Thymus (tissue), 14 donors: ENCODE measurements at places on chromosomes 7 and 10.

- no peaks in the 10 kb centered on the region for H3K4me1 ChIP-seq
- DNase-seq, result no peak
- H3K27ac ChIP-seq, result no peak overlapping the region
- no peaks in the 10 kb centered on the region for H3K36me3 ChIP-seq
Measured at GRCh38 chr7:98707076-98707475, 90.0 kb downstream of the NPTX2 start.

- H3K27me3 ChIP-seq, result no peaks in the 10 kb centered on the region
- DNase-seq, result no peak
- no peaks in the 10 kb centered on the region for H3K4me1 ChIP-seq
- H3K4me3 ChIP-seq, result no peak overlapping the region
Measured at GRCh38 chr7:110253093-110253492, 837.8 kb upstream of the LRRN3 start.

DNA sequence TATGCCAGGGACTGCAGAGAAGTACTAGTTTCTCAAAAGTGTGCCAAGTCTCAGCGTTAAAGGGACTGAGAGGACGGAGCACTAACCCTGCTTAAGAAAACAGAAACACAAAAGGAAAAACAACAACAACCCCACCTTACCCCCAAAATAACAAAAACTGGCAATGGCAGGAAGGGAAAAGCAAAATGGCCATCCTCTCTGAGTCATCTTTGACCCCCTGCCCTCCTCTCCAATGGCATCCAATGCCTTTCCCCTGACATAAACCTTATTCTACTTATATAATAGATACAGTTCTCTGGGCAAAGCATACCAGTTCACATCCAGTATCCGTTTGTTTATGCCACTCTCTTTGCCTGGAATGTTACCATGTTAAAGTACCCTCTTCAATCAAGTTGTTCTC lies 1.6 kb downstream of the POLR1F start:
- no peaks in the 10 kb centered on the region for H3K27me3 ChIP-seq
- no peak overlapping the region for H3K4me3 ChIP-seq
- H3K4me1 ChIP-seq, result peaks cover 10% of the 10 kb centered on the region
- H3K27ac ChIP-seq, result no peak overlapping the region
- no peaks in the 10 kb centered on the region for H3K36me3 ChIP-seq

GRCh38 chr7:46080595-46081159 lies 159.6 kb upstream of the IGFBP3 start:
- no peaks in the 10 kb centered on the region for H3K27me3 ChIP-seq
- DNase-seq, result no peak
- H3K4me1 ChIP-seq, result no peaks in the 10 kb centered on the region
- no peak overlapping the region for H3K4me3 ChIP-seq
- no peak overlapping the region for H3K27ac ChIP-seq

DNA sequence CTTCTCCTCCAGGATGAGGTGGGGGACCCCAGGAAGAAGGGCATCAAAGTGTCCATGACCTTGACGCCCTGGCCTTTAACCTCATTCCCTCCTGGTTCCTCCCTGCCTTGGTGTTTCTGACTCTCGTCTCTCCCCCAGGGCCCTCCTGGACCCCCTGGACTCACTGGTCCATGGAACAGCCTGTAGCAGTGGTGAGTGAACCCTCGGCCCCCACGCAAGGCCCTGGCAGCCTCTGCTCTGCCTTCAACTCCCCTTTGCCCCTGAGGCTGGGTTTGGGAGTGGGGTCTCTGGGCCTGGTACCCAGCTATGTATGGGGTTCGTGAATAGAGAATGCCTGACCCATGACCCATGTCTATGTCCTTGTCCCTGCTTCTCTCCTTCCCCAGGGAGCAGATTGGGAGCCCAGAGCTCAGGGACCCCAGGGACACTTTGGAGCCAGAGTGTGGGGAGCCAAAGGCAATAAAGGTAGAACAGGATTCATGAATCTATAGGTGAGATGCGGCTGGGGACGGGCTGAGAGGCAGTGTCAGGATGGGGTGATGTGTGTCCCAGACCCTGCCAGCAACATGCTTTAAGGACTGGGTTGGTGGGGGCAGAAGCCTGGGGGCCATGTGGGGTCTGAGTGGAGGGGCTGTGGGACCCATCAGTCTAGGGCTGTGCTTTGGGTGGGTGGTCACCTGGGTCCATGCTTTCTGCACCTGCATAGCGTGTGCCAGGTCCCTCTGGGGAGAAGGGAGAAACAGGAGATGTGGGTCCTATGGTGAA lies 18.4 kb upstream of the VOPP1 start:
- H3K27me3 ChIP-seq, result peaks cover 6% of the 10 kb centered on the region
- no peak for DNase-seq
- no peaks in the 10 kb centered on the region for H3K36me3 ChIP-seq
- peaks cover 19% of the 10 kb centered on the region for H3K4me1 ChIP-seq

DNA sequence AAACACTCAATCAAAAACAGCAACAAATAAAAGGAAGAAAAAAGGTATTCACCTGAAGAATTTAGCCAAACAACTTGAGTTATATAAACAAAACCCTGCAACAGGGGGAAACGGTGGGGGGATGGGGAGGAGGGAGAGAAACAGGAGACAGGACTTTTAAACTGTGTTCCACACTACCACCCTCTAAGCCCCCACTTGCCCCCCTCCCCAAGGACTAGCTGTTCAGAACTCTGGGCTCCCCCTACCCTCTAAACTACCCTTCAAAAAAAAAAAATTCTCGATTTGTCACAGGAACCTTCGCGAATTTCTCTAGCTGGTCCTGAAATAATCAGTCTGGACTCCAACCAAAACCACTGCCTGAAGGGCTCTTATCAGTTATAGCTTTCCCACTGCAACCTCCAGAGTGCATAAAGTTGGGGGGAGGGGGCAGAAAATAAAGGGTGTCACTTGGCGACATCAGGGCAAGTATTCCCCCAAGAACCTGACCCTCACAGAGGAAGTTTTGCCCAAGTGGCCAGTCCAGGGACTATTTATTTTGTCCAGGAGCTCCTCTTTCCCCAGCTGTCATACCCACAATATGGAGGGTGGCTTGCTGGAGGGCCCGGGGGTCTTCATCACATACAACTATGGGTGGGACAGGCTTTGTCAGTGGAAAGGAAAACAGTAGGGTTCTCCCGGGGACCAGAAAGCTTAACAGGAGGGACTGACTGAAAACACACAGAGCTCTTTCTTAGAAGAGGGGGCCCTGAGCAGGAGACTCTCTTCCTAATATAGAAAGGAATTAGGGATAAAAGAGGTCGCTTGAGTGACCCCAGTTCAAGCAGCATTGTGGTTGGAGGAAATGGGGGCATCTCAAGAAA lies 1.3 kb downstream of the UBE2H start:
- H3K4me3 ChIP-seq, result peak overlapping the region; percentile 97
- H3K27ac ChIP-seq, result peak overlapping the region; percentile 84
- H3K4me1 ChIP-seq, result peaks cover 38% of the 10 kb centered on the region

GRCh38 chr7:1211611-1212010 lies 21.1 kb upstream of the UNCX start:
- no peak overlapping the region for H3K4me3 ChIP-seq
- H3K4me1 ChIP-seq, result no peaks in the 10 kb centered on the region
- peaks cover 59% of the 10 kb centered on the region for H3K27me3 ChIP-seq
- H3K27ac ChIP-seq, result no peak overlapping the region
- DNase-seq, result no peak

DNA sequence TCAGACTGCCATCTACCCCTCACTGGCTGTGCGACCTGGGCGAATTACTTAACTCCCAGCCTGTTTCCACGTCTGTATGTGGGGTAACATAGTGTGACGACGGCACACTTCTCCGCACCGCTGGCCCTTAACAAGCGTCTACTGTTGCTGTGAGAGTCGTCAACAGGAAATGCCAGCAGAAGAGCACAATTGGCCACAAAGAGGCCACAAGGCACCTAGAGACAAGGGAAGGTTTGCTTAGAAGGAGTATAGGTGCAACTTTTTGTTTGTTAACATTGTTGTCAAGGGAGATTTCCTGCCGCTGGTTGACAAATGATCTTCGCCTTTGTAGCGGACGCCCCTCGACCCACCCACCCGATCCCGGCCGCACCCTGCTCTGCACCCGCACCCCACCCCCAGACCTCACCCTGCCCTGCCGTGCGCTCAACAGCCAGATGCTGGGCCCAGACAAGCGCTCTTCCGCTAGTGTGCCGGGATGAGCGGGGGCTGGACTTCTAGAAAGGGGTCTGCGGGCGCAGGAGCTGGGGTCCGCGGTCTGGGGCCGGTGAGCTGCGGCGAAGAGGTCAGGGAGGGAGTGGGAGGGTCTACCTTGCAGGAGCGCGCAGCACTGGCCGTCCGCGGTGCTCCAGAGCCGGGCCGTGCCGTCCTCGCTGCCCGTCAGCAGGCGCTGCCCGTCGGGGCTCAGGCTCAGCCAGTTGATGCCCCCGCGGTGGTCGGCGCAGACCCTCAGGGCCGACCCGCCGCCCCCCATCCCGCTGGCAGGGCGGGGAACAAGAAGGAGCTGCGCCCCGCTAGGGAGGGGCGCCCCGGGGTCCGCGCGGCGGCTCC lies 785 bp downstream of the WDR86 start:
- H3K36me3 ChIP-seq, result no peaks in the 10 kb centered on the region
- H3K27ac ChIP-seq, result peak overlapping the region; percentile 31
- no peak for DNase-seq
- H3K4me3 ChIP-seq, result peak overlapping the region; percentile 44

GRCh38 chr7:69002416-69002815 lies 595.9 kb upstream of the AUTS2 start:
- DNase-seq, result no peak
- H3K4me3 ChIP-seq, result no peak overlapping the region
- no peaks in the 10 kb centered on the region for H3K36me3 ChIP-seq
- no peak overlapping the region for H3K27ac ChIP-seq

GRCh38 chr7:92925876-92926696 lies 89.7 kb upstream of the CDK6 start:
- no peaks in the 10 kb centered on the region for H3K36me3 ChIP-seq
- H3K4me3 ChIP-seq, result no peak overlapping the region
- no peak for DNase-seq
- no peaks in the 10 kb centered on the region for H3K27me3 ChIP-seq
- H3K27ac ChIP-seq, result no peak overlapping the region
- H3K4me1 ChIP-seq, result no peaks in the 10 kb centered on the region

GRCh38 chr10:12667052-12667451 lies 317.7 kb downstream of the CAMK1D start:
- DNase-seq, result no peak

- no peaks in the 10 kb centered on the region for H3K27me3 ChIP-seq
- no peak for DNase-seq
- no peaks in the 10 kb centered on the region for H3K36me3 ChIP-seq
- H3K4me1 ChIP-seq, result peaks cover 15% of the 10 kb centered on the region
- H3K4me3 ChIP-seq, result no peak overlapping the region
Measured at GRCh38 chr7:131235489-131236317, 92.0 kb upstream of the MKLN1 start.

- H3K4me3 ChIP-seq, result no peak overlapping the region
- no peak for DNase-seq
Measured at GRCh38 chr7:116557066-116557585, 32.3 kb downstream of the CAV1 start.

DNA sequence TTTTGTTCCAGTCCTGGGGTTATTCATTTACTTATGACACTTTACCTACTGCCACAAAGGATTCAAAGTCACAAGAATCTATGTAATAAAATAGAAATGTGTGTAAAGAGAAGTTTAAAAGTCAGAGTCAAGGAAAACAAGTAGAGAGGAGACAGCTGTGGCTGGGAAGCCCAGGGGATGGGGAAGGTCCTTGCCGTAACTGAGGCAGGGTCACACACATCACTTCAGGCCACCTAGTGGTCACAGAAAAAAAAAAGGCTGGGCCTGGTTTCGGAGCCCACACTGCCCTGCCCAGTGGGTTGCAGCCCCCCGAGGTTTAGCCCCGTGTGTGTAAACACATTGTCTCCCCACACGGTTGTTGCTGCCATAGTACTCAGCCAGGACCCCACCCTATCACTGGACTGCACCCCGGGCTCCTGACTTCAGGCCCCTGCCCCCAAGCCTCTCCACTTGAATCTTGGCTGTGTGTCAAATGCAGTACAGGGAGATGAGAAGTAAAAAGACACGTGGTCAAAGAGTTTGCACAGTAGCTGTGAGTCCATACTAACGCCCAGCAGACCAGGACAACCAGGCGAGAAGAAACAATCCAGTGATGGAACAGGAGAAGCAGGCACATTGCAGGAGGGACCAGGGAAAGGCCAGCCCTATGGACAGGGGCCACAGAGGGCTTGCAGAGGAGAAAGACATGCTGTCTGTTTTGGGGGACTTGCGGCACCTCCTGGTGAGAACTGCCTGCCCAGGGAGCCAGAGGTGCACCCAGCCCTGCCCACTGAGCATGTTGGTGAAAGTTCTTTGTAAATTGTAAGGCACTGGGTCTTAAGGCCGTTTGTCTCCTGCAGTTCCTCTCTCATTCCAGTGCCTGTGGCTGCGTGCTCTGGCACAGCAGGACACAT lies 91.4 kb upstream of the MACROH2A2 start:
- no peak overlapping the region for H3K4me3 ChIP-seq
- no peak for DNase-seq
- peaks cover 2% of the 10 kb centered on the region for H3K4me1 ChIP-seq
- H3K36me3 ChIP-seq, result no peaks in the 10 kb centered on the region

DNA sequence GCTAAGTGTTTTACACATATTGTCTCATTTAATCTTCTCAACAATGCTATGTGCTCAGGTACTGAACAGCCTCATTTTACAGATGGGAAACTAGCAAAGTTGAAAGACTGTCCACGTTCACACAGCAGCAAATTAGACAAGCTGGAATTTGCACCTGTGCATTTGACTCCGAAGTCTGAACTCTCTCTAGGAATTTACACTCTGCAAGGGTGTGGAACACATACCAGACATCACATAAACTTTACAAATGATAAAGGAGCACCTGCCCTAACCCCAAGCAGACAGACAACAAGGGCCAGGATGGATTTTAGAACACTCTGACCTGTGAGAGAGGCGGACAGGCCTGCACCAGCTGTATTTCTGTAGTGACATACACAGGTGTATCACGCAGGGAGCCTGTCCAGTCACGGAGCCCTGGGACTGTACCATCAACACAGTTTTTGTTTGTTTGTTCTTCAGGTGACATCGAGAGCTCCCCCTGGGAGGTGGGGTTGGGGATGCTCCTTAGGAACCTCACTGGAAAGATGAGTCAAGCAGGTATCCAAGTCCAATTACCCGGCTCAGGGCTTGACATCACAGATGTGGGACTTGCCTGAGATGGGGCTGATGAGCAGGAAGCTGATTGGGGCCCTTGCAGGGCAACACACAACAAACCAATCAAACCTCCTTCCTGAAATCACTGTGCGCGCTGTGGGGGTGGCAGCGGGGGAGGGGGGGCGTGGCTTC lies 31.0 kb downstream of the MKI67 start:
- H3K4me3 ChIP-seq, result no peak overlapping the region
- H3K27ac ChIP-seq, result no peak overlapping the region
- H3K4me1 ChIP-seq, result peaks cover 6% of the 10 kb centered on the region
- H3K27me3 ChIP-seq, result no peaks in the 10 kb centered on the region
- no peak for DNase-seq

DNA sequence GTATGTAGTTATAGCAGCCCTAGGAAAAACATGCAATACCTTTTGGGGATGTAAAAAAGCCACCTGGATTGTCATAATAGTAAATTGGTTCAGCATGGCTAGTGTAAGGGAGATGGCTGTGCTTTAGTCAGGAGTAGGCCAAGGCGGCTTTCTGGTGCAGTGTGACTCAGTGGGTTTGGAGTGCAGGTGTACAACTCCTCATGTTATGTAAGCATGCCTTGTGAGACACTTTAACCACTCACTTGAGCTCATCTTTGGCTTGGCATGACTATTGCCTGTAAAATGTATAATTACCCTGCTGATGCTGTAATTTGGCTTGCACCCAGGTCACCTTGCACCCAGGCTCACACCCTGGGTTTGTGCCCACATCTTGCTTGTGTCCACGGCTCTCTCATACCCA lies 239.2 kb upstream of the GLI3 start:
- no peak for DNase-seq
- no peak overlapping the region for H3K4me3 ChIP-seq
- H3K4me1 ChIP-seq, result no peaks in the 10 kb centered on the region
- no peak overlapping the region for H3K27ac ChIP-seq
- no peaks in the 10 kb centered on the region for H3K36me3 ChIP-seq
- H3K27me3 ChIP-seq, result no peaks in the 10 kb centered on the region
